ENCODE measurements at places on chromosomes 2 and 18.

DNA sequence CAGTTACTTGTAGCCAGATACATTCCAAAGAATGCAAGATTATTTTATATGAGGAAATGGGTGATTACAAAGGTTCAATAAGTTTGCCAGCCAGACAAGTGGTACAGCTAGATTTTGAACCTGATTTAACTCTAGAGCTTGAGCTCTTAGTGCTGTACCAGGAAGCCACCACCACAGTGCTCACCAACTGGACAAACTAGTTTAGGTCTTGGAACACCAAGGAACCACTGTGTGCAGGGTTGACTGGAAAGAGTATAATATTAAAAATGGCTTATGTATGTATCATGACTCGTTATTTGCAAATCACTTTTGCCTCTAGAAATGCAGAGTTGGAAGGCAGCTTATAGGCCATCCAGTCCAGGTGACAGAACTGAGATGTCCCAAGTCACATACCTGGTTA, 177.2 kb downstream of the TXNL1 start:
- DNase-seq: no peak

- DNase-seq: no peak
These were observed 301.4 kb downstream of the NR4A2 start for GRCh38 chr2:156031121-156031520.

DNA sequence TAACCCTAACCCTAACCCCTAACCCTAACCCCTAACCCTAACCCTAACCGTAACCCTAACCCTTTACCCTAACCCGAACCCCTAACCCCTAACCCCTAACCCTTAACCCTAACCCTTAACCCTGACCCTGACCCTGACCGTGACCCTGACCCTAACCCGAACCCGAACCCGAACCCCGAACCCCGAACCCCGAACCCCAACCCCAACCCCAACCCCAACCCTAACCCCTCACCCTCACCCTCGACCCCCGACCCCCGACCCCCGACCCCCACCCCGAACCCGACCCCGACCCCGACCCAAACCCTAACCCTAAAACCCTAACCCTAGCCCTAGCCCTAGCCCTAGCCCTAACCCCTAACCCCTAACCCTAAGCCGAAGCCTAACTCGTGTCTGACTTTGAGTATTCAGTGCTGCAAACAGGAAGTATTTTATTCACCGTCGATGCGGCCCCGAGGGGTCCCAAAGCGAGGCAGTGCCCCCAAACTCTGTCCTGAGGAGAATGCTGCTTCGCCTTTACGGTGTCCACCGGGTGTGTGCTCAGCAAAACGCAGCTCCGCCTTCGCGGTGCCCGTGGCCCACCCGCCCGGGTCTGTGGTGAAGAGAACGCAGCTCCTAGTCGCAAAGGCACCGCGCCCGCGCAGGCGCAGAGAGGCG, 36.0 kb downstream of the FAM110C start:
- peak; percentile 28 for DNase-seq

- DNase-seq: peak; percentile 46
These were observed 78.0 kb downstream of the UPP2 start for GRCh38 chr2:158179660-158180059.

- no peak for DNase-seq
These were observed 27.2 kb downstream of the SLC39A6 start for GRCh38 chr18:36101943-36102342.

DNA sequence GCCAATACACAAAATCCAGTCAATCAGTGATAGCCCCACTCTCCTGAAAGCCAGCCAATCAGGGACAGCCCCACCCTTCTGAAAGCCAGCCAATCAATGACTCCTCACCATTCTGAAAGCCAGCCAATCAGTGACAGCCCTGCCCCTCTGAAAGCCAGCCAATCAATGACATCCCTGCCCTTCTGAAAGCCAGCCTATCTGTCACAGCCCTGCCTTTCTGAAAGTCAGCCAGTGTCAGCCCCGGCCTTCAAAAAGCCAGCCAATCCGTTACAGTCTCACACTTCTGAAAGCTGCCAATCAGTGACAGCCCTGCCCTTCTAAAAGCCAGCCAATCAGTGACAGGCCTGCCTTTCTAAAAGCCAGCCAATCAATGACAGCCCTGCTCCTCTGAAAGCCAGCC, 95.9 kb upstream of the HDAC4 start:
- no peak for DNase-seq

- DNase-seq: no peak
These were observed 435.2 kb downstream of the ARHGAP15 start for GRCh38 chr2:143564419-143564818.

DNA sequence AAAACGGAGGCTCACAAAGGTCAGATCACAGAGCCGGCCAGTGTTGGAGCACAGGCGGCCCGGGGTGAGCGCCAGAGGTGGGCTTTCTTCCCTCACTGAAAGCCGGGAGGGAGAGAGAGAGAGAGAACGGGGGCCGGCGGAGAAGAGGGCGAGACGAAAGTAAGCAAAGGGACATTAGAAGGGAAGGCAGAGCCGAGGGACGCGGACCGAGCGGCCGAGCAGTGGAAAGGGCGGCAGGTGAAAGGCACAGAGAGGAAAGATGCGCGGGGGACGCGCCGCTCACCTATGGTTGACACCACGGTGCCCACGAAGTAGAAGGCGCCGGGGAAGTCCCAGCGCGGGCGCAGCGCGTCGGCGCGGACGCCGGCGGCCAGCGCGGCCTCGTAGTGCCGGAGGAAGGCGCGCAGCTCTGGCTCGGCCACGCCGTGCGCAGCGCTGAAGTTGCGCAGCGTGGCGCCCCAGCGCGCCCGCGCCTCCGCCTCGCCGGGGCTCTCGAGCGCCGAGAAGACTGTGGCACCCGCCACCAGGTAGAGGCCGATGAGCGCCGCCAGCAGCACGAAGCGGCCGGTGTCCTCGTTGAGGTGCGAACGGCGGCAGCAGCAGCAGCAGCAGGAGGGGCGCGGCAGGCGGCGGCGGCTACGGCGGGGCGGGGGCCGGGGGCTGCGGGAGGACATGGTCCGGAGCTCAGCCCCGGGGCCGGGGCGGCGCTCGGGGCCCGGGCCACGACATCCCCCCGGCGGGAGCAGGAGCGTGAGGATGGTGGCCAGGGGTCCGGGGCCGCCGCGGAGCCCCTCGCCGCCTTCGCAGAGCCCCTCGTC, 166.9 kb downstream of the MSH2 start:
- peak; percentile 11 for DNase-seq

GRCh38 chr2:88873620-88874019, 182.1 kb downstream of the RPIA start:
- no peak for DNase-seq

GRCh38 chr2:110104025-110104771, 11.4 kb downstream of the MALL start:
- no peak for DNase-seq

DNA sequence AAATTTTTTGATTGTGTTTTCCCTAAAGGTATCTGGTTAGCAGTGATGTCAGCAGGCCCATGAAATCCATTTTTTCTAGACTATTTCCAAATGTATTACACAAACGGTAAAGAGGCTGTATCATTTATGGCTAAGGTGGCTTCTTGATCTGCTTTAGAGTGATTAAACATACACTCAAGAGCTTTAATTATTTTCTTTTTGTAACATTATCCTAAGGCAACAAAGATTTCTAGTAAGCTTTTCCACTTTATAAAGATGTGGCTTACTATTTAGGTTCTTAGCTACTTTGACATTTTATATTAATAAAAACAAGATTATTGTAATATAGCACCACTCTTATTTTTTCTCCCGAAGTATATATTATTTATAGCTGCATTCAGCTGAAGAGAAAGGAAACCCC, 16.5 kb downstream of the MFF start:
- DNase-seq: no peak

DNA sequence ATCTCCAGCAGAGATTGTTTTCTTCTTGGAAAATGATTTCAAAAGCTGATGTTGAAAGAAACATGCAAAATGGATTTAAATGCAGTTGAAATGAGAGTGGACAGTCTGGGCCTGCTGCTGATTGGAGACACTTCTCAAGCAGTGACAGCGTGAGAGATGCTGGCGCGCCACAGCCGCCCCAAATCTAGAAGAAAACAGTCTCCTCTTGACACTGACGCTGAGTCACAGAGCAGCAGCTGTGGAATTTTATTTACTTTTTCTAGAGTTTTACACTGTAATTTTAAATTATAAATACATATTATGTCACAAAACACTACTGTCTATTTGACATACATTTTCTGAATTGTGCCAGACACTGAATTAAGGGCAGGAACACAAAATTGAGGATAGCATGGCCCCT, 121.8 kb upstream of the TMEM200C start:
- no peak for DNase-seq

DNA sequence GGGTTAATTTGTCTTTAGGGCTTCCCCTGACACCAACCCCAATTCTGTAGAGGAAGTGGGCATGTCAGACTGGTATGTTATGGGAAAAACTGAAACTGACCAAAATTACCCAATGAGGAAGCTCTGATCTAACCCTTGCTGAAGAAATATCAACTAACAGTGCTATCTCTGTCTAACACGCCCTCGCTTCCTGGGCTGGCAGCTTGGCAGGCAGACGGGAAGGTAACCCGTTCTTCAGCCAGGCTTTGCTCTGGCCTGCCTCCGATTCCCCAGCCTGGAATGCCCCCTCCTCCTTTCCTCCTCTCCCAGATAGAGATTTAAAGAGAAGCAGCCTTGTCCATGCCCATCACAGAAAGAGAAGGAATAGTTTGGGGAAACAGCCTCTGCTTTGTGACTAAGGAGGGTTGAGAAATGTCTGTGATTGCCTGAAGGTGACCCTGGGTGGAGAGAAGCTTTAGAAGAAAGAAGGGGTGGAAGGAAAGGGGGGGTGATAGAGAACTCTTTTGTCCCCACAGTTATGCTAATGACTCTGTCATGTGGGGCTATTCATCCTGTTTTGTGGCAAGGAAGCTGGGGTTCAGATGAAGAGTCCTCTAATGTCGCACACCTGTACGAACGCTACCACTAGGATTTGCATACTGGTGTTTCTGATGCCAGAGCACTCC, 15.4 kb downstream of the HK2 start:
- DNase-seq: no peak

- no peak for DNase-seq
These were observed 87.2 kb upstream of the GYPC start for GRCh38 chr2:126568734-126569133.

DNA sequence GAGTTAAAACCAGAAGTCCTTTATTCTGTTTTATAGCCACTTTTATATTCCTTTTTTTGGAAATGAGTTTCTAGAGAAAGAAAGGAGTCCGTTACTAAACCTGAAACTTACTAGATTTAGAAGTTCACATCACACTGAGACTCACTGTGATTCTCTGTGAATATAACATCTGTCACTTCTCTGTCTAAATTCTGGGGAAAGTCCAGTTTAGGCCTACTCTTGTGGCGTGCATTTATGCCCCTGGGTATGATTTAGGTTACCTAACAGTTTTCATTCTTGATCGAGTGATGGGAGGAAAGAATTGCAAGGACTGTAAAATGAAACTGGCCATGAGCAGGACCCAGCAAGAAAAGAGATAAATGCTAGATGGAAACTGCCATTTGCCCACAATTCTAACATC, 449.6 kb downstream of the SPAG16 start:
- DNase-seq: no peak

- DNase-seq: no peak
These were observed 55.1 kb upstream of the RAPGEF4 start for GRCh38 chr2:172680436-172681068.

DNA sequence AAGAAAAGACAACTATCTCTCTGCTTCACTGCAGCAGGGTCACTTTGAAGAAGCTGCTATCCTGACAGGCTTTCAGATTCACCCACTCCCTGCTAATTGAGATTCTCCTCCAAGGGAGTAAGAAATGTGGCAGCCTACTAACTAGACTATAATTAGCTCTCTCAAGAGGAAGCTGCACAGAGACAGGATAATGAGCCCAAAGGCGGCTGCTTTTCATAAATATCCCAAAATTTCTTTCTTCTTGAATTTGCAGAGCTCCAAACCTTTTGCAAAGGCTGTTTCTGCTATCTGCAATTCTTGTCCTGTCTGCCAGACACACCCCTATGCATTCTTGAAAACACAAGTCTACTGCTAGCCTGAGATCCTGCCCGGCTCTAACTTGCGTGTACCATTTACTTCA, 54.0 kb upstream of the RNU4ATAC start:
- no peak for DNase-seq

GRCh38 chr2:222057347-222058073, 241.3 kb downstream of the PAX3 start:
- peak; percentile 31 for DNase-seq

DNA sequence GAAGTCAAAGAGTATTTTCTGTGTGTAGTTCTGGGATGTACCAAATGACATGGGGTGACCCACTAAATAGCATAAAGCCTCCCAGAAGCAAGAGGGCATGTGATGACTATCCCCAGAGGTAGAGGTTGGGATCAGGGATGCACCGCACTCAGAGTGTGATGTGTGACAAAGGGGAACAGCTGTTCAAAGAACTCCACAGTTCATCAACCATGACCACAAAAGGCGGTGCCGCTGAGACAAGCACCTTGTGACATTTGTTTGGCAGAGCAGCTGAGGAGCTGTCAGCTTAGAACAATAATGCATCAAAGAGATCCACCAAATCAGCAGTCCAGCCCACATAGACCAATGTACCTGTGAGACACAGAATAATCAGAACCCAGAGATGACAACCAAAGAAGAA, 81.3 kb downstream of the VWC2L start:
- DNase-seq: peak; percentile 55

DNA sequence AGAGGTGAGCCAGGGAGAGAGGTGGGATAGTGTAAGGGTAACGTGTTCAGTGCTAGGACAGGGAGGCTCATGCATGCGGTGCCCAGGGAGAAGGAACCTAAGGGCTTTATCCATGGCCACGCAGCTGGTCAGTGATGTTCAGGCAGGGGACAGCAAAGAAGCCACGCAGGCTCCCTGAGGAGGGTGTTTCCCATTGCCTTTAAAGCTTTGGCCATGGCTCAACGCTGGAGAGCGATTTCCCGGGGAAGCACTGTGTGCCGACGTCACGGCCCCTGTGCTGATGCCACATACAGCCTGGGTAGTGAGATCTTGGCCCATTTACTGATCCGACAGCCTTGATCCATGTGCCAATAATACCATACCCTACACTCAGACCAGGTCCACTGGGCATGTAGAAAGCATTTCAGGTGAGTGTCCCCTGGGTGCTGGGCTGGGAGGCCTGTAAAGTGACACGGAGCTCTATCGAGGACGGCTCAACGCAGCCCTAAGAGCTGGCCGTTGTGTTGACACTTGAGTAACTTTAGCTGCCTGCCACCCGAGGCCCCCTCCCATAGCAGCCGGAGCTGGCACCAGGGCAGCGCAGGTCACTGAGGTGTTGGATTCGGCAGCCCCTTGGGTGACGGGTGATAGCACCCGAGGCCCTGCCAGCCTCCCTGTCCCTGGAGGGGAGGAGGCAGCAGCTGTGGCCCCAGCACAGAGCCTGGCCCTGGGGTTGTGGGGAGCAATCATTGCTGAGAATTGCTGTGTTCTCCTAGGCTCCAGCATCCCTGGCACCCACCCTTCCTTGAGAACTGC, 41.4 kb downstream of the PDIA6 start:
- DNase-seq: no peak

DNA sequence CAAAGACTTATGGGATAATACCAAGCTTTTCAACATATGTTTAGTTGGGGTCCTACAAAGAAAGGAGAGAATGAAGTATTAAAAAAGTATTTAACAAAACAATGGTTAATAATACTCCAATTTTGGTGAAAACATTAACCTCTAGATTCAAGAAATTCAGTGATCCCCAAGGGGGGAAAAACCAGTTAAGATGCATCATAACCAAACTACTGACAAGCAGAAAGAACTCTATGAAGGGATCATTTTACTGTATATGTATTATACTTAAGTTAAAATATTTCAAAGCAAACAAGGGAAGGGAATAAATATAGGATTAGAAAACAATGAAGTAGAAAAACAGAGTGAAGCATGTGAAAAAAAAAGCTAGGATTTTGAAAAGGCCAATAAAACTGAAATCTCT, 8.7 kb downstream of the CNRIP1 start:
- no peak for DNase-seq

Data from NCI-H1694 (cell line).